ENCODE measurements at places on chromosomes 2 and 18.
A peak's percentile ranks its signal among the peaks of the same experiment; 100 is the strongest.

DNA sequence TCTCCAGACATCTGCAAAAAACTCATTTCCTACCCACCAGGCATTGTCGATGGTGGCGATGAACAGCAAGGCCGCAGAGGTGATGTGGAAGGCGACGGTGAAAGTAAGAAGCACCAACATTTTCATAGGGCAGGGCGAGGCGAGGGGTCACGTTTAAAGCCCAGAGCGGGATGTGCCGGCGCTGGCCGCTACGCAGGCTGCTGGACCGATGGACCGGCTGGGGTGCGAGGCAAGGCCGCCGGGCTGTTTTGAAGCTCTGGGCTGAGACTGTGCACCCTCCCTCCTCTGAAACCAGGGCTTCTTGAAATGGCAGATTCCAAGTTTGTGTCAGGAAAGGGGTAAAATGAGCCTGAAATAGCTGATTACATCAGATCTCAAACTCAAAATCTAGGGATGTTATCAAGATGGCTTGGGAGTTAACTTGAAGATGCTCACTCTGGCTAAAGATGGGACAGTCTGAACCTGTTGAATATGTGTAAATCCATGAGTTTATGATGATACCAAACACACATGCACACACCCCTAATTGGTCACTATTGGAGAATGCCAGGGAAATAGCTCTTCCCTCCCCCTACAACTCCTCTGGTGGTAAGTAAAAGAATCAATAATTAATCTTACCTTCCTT, 31.6 kb upstream of the GAREM2 start:
- DNase-seq = no peak

GRCh38 chr2:117888897-117889296, 74.4 kb downstream of the DDX18 start:
- DNase-seq = no peak

GRCh38 chr18:2515908-2516625, 55.2 kb downstream of the METTL4 start:
- no peak for DNase-seq

- DNase-seq = no peak
Observed at GRCh38 chr2:220528180-220528675, 900.8 kb downstream of the SLC4A3 start.

DNA sequence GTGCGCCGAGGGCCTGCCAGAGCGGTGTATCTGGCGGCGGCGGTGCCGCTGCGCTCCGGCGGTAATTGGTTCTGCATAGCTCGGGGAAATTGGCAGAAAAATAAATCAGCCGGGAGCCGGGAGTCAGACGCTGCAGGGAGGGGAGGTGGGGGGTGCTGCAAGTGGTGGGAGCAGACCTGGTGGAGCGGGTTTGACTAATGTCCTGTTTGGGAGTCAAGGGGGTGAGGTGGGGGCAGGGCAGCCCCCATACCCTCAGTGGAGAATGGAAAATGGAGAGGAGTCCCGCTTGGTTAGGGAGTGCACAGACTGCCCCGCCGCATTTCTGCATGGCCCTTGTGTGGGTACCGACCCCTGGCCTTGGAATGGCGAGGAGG, 107.3 kb downstream of the DYSF start:
- no peak for DNase-seq

DNA sequence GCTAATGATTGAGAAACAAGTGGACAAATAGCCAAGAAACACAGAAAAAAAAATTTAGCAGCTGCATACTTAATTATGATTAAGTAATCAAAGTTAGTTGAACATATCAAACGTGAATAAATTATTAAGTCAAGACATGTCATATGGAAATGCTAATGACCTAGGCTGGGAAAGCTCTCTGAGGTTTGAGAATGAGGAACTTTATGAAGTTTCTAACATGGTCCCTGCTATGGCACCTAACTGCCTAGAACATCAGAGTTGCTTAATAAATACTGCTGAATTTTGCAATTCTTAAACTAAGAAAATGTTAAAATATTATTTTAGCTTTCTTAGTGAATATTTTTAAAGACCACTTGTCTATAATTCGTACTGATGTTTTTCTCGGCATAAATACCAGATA, 99.8 kb downstream of the AFF3 start:
- DNase-seq = no peak

GRCh38 chr2:105821428-105822125, 76.9 kb downstream of the NCK2 start:
- DNase-seq = peak; percentile 43

- DNase-seq = no peak
Observed at GRCh38 chr2:149507974-149508373, 79.6 kb downstream of the MMADHC start.

GRCh38 chr18:10249270-10249669, 205.2 kb upstream of the APCDD1 start:
- DNase-seq = no peak

DNA sequence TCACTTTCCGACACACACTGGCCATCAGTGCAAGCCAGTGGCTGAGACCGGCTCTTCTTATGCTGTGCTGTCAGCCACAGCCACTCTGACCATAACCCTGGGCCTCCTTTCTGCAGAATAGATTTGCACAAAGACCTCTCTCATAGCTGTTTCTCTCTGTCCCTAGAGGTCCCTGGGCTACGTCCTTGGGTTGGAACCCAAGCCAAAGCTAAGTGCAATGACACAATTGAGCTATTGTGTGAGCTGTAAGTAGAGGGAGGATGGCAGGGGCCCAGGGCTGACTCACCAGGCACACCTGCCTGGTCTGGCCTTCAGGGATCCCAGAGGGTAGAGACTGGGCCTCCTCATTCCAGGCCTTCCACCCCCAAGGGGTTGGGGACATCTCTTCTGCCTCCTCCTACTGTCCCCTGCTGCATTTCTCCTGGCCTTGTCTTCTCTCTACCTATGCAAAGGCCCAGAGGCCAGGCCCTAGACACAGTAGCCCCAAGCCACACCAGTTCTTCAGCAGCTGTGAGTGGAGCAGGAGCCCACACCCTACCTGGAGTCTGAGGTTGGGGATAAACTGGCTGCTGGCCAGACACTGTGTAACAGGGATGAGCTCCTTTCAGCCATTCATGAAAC, 174.6 kb downstream of the NCK2 start:
- DNase-seq = peak; percentile 72

DNA sequence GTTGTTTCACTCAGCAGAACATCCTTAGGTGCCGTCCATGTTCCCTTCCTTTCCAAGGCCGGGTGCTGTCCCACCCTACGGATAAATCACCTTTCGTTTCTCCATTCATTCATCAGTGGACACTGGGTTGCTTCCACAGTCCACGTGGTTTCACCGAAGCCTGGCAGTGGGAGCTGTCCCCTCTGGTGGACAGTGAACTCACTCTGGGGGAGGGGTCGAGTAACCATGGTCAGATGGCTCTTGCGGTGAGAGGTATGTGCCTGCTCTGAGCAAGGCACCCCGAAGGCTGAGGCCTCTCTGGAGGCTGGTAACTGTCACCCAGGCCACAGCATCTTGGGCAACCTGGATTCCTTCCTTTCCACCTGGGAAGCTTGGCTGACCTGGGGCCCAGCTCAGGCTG, 61.5 kb upstream of the TWIST2 start:
- DNase-seq = no peak

Data from Ammon's horn (tissue), 1 donor.